Upper lobe of left lung (tissue), 6 donors: ENCODE measurements at places on chromosomes 5 and 9.

GRCh38 chr9:110797611-110798010 lies 129.0 kb downstream of the MUSK start:
- no peak overlapping the region for H3K27ac ChIP-seq
- no peaks in the 10 kb centered on the region for H3K27me3 ChIP-seq
- no peak overlapping the region for H3K4me3 ChIP-seq
- no peaks in the 10 kb centered on the region for H3K4me1 ChIP-seq

DNA sequence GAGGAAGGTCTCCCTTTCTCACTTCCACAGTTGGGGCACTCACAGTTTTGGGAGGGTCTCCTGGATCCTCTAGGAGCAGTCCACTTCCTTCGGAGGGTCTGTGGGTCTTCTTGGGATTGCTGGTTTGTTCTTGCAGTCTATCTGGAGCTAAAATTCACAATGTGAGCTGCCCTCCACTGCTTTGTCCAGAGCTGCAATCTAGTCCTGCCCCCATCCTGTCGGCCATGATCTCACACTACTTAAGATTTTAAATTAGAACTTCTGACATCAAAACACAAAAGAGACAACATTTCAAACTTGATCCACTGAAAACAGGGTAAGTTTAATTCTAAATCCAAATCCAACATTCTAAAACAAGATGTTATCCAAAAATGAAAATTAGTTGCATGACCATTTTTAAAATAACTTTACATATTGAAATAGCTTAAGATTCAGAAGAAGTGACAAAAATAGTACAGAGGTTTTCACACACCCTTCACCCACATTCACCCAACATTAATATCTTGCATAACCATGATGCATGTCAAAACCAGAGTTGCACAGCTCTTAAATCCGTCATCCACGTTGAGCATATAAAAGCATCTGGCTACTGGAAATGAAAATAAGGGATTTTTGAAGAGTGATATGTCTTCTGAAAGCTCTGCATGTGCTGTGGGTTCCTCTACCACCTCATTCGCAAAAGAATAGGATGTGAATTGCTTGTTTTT lies 113.7 kb upstream of the EPB41L4A start:
- DNase-seq, result no peak
- no peaks in the 10 kb centered on the region for H3K27me3 ChIP-seq
- no peaks in the 10 kb centered on the region for H3K4me1 ChIP-seq
- no peaks in the 10 kb centered on the region for H3K36me3 ChIP-seq
- no peak overlapping the region for H3K27ac ChIP-seq

- H3K4me1 ChIP-seq, result peaks cover 19% of the 10 kb centered on the region
- no peaks in the 10 kb centered on the region for H3K27me3 ChIP-seq
- no peaks in the 10 kb centered on the region for H3K36me3 ChIP-seq
- no peak overlapping the region for H3K27ac ChIP-seq
- DNase-seq, result peak; percentile 51
Measured at GRCh38 chr5:144189800-144190429, 19.2 kb downstream of the KCTD16 start.

- no peak for DNase-seq
- no peak overlapping the region for H3K27ac ChIP-seq
- H3K4me3 ChIP-seq, result no peak overlapping the region
- no peaks in the 10 kb centered on the region for H3K4me1 ChIP-seq
- no peaks in the 10 kb centered on the region for H3K36me3 ChIP-seq
Measured at GRCh38 chr9:8643896-8644295, 844.3 kb upstream of the DMAC1 start.

- no peak overlapping the region for H3K27ac ChIP-seq
- no peaks in the 10 kb centered on the region for H3K27me3 ChIP-seq
- H3K4me1 ChIP-seq, result no peaks in the 10 kb centered on the region
Measured at GRCh38 chr5:151651997-151652645, 34.6 kb downstream of the SPARC start.

GRCh38 chr9:89313842-89314241 lies 2.8 kb downstream of the CKS2 start:
- H3K27me3 ChIP-seq, result no peaks in the 10 kb centered on the region
- peaks cover 57% of the 10 kb centered on the region for H3K4me1 ChIP-seq
- no peak overlapping the region for H3K27ac ChIP-seq
- no peak overlapping the region for H3K4me3 ChIP-seq
- no peak for DNase-seq

- peak overlapping the region; percentile 98 for H3K4me3 ChIP-seq
- H3K27me3 ChIP-seq, result no peaks in the 10 kb centered on the region
- no peaks in the 10 kb centered on the region for H3K36me3 ChIP-seq
- peaks cover 5% of the 10 kb centered on the region for H3K4me1 ChIP-seq
- no peak for DNase-seq
Measured at GRCh38 chr9:36258996-36259533, 817 bp upstream of the GNE start.
